ENCODE measurements at places on chromosomes 3 and 15.

- no peak for DNase-seq
Observed at GRCh38 chr3:142618917-142619461, 22.8 kb downstream of the PLS1 start.

DNA sequence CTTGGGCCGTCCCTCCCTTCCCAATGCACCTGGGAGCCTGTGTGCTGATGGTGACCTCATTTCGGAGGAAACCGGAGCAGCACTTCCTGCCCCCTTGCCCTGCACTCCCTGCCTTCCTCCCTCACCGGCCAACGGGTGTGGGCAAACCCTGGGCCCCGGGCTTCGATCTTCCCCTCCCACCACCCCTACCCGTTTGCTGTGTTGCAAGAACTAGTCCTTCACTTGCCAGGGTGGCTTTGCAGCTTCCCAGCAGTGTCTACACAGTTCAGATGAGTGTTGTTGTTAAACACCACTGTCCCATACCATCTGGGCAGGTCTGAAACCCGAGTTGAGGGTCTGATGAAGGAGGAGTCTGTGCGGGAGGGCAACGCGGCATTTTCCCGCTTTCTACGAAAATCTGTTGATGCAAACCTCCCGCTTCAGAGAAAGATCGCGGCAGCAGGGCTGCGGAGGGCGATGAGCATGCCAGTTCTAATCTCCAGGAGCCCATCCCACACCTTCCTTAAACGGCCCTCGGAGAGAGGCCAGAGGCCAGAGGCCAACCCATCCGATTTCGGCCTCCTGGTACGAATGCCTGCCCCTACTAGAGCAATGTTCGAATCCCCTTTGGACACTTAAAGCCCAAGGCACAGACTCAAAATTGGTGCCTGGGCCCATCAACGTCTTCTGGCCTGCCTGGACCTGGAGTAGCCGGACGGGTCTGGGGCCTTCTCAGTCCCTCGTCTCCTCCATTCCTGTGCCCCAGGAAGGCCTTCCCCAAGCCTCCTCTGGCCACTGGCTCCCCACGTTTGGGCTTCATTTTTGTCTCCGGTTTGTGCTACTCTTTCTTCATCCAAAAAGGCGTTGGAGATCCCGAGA lies 35.7 kb upstream of the POLG start:
- DNase-seq: no peak

DNA sequence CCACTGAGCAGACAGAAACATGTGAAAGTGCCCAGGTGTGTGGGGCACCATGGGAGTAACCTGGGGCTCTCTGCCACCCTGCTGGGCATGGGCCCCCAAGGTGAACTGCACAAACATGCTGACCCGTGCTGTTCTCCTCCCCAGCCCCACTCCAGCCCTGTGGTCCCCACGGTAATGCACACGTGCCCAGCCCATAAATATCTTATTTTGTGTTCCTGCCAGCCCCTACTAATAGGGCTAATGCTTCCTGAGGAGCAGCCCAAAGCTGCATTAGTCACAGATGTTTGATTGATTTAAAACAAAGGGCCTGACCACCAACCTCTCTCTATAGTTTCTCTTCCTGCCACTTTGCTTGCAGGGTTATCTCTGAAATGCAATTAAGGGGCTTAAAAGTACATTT lies 95.4 kb downstream of the ABHD5 start:
- DNase-seq: no peak

DNA sequence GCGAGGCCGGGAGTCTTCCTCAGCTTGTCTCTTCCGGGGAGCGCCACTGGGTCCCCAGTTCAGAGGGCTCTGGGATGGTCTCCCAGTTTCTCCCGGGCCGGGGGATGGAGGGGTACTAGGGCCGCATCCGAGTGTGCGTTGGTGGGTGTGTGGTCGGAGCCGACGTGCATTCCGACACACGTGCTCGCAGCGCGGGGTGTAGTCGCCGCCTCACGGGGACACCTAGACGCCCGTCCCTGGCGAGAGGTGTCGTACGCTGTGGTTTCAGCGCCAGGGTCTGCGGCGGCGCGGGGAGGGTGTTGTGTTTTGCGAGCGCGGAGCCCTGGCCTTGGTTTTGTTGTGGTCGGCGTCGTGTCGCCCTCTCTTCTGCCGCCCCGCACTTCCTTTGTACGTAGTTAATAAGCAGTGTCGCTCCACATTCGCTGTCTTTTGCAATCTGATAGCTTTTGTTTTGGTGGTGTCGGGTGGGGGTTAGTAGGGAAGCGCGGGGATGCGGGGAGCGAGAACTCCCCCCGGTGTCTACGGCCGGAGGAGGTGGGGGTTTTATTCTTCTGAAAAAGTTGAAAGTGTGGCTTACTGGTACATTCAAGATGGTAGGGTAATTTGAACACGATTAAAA lies 2.2 kb downstream of the IGF1R start:
- peak; percentile 68 for DNase-seq

- DNase-seq: no peak
Observed at GRCh38 chr15:72060687-72061250, 57.2 kb downstream of the MYO9A start.

DNA sequence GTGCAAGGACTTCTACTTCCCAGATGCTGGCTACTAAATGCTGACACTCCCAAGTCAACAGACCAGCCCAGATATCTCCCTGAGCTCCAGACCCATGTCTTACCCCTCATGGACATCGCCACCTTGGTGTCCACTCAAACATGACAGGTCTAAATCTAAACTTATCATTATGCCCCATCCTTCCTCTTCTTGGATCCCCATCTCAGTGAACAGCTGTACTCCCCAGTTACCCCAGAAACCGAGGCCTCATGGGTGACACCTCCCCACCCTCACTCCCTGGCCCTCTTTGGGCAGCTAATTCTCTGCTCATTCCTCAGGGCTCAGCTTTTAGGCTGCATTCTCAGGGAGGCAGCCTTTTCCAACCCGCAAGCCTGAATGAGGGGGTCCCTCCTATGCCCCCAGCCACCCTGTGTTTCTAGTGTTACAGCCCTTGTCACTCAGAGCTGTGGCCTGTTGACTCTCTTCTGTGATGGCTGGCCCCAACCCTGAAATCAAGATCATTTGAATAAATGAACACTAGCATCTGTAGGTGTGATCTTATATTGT lies 5.4 kb downstream of the EHD4 start:
- DNase-seq: no peak

GRCh38 chr15:51092480-51093040 lies 2.1 kb downstream of the TNFAIP8L3 start:
- no peak for DNase-seq

- no peak for DNase-seq
Observed at GRCh38 chr15:52023169-52023922, 4.3 kb downstream of the MAPK6 start.

GRCh38 chr3:43171748-43172147 lies 65.9 kb upstream of the POMGNT2 start:
- DNase-seq: no peak

DNA sequence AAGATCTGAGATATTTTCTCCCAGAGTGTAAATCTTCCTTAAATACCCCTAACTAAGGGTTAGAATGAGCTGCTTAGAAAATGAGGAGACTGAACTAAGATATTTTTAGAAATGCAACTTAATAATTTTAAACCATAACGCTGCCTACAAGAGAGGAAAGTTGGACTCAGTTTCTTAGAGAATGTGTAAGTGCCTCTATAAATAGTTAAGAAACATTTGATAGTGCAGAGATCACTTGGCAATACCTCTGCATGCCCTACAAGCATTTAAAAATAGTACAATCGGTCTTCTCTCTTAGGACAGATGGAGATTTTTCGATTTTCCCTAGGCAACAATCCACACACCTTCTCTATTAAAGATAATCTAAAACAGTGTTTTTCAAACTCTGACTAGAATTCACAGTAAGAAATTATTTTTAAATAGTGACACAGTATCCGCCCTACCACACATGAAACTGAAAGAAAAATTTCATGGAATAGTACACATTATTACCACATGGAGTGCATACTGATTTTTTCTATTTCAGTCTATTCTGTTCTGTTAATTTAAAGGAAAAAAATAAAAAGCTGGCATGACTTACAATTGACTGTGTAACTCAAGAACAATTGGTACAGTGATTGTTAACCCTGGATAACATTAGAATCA lies 83.2 kb downstream of the GADL1 start:
- DNase-seq: no peak

- DNase-seq: no peak
Observed at GRCh38 chr3:151562891-151563290, 102.0 kb upstream of the IGSF10 start.

DNA sequence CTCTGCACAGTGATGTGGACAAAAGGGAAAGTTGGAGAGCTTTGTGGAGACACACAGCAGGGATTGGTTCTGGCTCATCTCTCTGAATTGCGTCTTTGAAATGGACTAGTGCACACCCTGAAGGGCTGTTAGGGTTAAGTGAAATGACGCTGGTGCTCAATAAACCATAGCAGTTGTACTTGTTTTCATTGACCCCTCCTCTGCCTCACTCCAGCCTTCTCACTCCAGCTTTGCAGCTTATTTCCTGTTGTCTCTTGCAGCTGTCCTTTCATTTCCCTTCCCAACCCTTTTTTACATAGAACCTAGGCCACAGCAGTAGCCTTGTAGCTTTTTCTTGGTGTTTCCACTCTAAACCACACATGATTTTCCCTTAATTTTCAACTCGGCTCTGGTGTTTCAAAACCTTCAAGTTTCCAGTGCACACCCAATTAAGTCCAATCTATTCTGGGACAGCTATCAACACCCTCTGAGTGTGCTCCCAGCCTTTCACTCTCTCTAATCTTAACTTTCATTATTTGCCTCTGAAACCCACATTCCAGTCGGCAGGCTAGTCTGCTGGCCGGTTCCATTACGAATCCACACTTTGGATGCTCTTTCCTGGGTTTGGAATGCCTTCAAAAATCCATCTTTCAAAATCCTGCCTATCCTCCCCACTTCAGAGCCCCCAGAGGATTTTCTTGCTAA lies 6.4 kb downstream of the C3orf52 start:
- no peak for DNase-seq

DNA sequence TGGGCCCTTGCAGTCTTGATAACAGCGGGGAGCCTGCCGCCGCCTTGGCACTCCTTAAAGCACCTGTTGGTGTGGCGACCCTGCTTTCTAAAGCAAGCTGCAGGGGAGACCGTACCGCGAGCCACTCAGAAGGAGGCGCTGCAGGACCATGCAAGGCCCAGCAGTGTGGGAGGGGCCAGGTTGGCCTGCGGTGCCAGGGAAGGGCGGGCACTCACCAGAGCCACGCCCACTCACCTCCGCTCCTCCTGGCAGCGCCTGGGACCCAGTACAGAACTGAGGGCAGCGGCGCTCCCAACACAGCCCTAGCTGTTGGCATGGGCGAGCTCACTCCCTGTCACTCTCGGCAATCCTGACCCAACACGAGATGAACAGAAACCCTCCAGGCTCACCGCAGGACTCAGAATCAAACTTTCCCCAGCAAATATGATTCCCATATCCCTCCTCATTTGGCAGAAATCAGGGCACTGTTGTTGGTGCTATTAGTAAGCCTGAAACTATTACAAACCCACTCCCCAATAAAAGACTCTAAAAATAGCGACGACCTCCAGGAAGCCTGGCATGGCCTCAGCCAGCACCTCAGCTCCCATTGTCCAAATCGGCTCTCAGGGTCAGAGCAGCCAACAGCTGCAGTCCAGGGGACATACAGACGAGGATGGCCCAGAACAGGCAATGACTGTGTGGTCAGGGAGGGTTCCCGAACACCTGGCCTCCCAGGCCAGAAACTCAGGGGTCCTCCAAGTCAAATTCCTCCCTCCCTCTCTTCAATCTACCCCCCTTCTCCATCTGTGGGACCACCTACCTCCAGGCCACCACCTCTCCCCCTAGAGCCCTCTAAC lies 77.2 kb downstream of the TBC1D2B start:
- DNase-seq: peak; percentile 79

DNA sequence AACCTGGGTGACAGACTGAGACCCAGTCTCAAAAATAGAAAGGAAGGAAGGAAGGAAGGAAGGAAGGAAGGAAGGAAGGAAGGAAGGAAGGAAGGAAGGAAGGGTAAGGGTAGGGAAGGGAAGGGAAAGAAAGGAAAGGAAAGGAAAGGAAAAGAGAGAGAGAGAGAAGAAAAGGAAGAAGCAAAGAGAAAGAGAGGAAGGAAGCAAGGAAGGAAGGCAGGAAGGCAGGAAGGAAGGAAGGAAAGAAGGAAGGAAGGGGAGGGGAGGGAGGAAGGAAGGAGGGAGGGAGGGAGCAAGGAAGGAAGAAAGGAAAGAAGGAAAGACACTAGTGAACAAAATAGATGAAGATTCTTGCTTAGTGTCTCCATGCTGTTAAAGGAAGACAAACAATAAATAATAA lies 129.1 kb downstream of the SHQ1 start:
- no peak for DNase-seq

DNA sequence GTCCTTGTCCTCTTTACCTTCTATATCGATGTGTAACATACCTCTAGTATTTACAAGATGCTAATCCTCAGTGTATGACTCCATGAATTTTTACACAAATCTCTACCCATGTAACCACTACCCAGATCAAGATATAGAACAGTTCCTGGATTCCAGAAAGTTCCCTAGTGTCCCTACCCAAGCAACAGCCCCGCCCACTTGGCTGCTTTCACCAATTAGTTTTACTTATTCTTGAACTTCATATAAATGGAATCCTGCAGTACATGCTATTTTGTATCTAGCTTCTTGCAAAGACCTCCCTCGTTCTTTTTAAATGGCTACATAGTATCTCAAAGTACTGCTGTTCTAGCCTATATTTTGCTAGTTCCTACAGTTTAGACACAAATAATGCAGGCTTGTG lies 33.0 kb downstream of the CD276 start:
- DNase-seq: no peak

- DNase-seq: no peak
Observed at GRCh38 chr3:29694783-29695182, 413.9 kb downstream of the RBMS3 start.

- DNase-seq: no peak
Observed at GRCh38 chr3:116264546-116265319, 180.6 kb downstream of the LSAMP start.

GRCh38 chr3:10780922-10781321 lies 35.1 kb upstream of the SLC6A11 start:
- DNase-seq: no peak

GRCh38 chr3:103894162-103894822 lies 1459.5 kb downstream of the ZPLD1 start:
- no peak for DNase-seq

DNA sequence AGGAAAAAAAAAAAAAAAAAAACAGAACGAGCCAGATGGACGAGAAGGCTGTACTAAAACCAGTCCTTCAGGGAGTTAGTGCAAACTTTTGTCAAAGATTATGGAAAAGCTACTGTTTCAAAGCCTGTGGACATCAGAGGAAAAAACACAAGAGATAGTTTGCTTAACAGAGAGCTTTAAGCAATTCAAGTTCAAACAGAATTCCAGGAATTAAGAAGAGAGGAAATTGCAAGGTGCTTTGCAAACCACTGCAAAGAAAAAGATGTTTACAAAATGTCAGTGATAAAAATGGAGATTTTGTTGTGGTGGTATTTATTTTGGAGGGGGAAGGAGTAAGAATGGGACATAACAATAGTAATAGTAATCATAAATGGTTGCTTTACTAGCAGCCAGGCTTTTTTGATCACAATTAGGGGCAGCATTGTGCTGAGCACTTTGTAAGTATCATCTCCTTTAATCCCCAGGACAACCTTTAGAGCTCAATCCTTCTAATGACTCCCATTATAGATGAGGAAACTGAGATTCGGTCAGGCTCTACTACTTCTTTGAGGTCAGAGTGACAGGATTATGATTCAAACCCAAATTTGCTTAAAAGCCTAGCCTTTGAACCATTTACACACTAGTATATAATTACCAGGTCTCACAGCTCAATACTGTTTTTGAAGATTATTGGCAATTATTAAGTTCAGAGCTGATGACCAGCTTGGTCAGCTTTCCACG lies 22.4 kb upstream of the ARHGEF3 start:
- no peak for DNase-seq
